ENCODE measurements at places on chromosomes 7 and 10.
A peak's percentile ranks its signal among the peaks of the same experiment; 100 is the strongest.

GRCh38 chr10:133258818-133259601 lies 17.7 kb downstream of the ADAM8 start:
- peak; percentile 81 for DNase-seq

- no peak for DNase-seq
Measured at GRCh38 chr10:63696205-63696604, 175.0 kb downstream of the REEP3 start.

DNA sequence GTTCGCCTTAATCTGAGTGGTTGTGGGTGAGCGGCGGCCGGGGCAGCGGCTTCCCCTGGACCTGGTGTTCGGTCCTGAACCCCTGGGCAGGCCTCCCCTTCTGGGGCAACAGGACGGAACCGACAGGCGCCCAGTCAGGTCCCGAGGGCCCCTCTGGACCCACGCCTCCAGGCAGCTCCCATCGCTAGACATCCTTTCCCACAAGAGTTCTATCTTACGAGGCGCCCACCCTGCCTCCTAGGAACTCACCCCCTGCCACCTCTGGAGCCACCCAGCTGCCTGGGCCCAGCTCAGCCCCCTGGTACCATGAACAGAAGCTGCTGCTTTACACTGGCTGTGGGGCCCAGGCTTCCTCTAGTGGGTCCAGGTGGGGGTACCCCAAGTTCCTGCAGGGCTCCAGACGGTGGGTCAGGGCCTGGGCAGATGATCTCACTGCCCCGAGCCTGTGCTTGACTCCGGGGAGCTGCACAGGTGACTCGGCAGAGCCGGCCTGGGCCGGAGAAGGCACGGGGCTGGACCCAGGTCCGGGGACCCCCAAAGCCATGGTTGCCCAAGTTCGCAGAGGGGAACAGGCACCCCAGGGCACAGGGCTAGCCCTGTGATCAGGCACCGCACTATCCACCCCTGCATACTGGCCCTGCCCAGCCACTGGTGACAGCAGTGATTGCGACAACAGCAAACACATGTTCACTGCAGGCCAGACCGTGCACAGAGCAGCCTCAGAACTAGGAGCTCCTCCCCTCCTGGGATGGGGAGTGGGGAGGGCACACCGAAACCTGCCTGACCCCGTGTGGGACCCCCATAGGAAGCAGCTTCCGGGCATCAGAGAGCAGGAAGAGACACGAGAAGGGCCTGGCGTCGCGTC lies 180.3 kb downstream of the ELFN1 start:
- no peak for DNase-seq

DNA sequence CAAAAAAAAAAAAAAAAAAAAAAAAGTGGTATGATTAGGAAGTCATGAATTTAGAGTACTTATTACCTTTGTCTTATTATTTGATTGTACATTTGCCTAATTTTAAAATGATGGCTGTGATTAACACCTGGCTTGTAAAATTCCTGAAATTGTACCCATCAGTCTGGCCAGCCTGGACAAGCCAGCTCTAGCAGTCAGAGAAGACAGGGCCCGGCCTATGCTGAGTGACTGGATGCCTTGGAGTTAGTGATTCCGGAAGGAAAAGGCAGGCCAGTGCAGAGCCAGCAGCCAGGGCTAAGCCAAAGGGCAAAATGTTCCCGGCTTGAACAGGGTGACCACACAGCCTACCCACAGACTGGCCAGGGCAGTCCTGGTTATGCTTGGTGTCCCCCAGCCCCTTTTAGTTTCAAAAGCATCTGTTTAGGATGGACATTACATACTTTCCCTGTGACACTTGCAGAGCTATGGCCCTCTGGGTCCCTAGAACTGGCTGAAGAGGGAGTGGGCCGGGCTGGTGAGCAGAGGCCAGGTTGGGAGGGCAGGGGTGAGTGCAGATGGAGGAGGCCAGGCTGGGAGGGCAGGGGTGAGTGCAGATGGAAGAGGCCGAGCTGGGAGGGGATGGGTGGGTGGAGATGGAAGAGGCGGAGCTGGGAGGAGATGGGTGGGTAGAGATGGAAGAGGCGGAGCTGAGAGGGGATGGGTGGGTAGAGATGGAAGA lies 61.7 kb downstream of the PROSER2 start:
- DNase-seq, result no peak

GRCh38 chr7:4784799-4785198 lies 9.4 kb downstream of the AP5Z1 start:
- no peak for DNase-seq

GRCh38 chr7:108455998-108456677 lies at the start of gene NRCAM:
Gene NRCAM (minus strand): TSS chr7:108456436. CDS start chr7:108240064, 216,372 bp downstream.
- DNase-seq, result no peak

DNA sequence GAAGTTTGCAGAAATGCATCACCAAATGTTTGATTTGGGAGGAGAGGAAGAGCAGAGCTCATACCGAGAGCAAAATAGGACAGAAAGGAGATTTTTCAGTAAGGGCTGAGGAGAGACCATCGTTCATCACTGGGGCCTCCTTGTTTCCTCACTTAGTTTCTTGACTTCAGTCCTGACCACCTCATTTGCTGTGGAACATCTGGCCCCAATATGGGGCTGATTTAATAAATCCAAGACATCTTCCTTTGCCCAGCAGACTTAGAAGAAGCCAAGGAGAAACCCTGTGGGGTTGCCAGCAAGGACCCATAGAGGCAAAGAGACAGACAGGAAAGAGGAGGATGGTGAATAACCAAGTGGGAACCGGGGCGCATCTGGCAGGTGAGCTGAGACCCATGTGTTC lies 60.4 kb downstream of the CHST3 start:
- no peak for DNase-seq

DNA sequence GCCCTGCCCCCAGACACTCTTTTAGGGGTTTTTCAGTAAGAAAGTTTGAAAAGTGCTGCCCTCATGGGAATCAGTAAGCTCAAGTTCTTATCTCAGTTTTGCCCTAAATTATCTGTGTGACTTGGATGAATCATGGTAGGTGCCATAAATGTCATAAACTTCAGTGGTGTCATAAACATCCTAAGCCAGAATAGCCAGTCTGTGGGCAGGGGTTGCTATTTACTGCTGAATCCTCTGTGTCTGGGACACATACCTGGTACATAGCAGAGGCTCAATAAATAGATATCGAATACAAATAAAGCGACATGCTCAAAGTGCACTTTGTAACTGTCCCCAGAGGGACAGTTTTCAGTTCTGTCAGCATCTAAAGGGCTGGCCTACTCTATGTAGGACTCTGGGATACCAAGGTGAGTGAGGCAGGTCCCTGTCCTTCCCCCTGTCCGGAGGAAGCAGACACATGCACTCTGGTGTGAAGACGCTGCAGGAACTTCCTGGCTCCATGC lies 502.1 kb downstream of the RPS24 start:
- no peak for DNase-seq

- DNase-seq, result no peak
Measured at GRCh38 chr7:158973941-158974785, 117.8 kb downstream of the DYNC2I1 start.

DNA sequence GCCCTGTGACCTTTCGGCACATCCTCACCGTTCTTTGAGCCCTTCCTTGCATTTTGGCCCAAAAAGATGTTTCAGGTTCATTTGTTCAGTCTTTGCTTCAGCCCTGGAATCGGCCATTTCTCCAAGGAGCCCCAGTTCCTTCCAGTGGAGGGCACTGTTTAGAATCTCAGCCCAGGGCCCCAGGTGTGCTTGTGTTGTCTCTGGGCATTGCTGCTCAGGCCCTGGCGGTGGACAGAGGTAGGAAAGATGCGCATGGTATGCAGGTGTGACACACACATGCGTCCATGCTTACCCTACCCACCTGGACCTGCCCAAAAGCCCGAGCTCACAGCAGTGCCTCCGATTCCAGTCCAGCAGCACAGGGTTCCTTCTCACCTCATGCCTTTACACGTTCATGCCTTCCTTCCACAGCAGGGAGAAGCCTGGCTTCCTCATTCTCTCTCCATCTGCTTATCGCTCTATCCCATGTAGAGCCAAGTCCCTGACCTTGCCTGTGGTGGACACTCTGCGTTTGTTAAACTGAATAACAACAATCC lies 70.6 kb downstream of the LHPP start:
- DNase-seq, result no peak

DNA sequence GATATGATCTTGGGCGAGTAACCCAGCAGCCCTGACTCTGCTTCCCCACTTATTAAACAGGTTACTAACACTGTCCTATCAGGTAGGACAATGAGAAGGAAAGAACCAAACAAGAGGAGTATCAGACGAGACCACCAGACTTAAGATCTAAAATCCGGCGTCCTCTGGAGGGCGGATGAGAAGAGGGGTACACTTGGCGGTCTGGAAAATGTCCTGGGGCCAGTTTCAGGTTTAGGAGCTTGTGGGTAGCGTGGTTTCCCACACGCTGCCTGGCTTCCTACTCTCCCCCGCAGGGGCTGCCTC lies 635 bp downstream of the ZNF32 start:
- no peak for DNase-seq

DNA sequence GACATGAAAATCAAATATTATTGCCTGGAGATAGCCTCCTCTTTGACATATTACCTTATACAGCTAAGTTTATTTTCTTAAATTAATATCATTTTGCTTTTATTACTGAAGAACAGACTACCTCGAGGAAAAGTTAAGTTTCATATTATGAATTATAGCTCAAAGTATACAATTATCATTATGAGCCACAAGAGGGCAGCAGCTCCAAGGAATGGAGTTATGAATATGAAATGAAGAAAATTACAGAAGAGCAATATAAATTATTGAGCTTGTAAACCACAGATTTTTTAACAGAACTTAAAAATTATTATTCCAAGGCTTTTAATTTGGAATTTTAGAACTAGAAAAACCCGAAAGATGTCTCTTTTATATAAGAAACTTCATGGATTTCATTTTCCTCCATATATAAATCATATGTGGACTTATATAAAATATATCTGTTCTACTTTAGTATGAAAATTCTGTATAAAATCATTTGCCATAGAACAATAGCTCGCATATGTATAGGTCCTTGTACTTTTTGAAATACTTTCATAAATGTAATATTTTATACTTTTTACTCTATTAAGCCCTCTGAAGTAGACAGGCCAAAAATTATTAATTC lies 40.1 kb downstream of the IQUB start:
- DNase-seq, result peak; percentile 5

- peak; percentile 34 for DNase-seq
Measured at GRCh38 chr7:41085244-41085643, 617.6 kb downstream of the INHBA start.

DNA sequence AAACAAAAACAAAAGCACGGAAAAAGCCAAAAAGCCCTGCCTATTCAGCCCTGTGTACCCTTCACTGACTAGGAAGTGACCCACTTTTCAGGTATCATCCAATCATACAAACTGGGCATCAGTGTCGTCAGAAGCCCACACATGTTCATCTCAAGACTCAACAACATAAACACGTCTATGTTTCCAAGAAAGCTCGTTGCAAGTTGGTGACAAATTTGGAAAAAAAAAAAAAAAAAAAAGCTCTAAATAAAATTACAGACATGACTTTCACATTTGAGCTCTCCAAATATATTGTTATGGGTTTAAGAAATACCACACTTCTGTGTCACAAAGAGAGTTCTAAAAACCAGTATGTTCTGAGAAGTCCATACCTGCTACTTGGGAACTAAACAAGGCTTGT lies 204.7 kb upstream of the KLF14 start:
- no peak for DNase-seq

GRCh38 chr10:7337431-7338171 lies 73.2 kb downstream of the SFMBT2 start:
- no peak for DNase-seq

- DNase-seq, result no peak
Measured at GRCh38 chr10:124494046-124494807, 32.6 kb downstream of the LHPP start.

DNA sequence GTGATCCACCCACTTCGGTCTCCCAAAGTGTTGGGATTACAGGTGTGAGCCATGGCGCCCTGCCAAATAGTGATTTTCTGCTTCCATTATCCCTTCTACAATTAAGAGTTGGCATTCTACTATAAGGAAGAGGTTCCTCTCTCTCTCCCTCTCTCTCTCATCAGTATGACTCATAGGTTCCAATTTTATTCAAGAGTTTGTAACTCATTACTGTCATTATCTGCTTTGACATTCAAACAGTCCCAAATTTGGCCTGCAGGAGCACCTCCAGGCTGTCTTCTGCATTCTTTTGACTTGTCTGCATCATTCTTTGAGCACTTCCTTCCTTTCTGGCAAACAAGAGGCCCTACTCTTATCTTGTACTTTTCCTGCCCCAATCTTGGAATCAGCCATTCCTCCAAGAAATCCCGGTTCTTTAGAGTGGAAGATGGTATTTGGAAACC lies 33.2 kb upstream of the CALU start:
- no peak for DNase-seq

DNA sequence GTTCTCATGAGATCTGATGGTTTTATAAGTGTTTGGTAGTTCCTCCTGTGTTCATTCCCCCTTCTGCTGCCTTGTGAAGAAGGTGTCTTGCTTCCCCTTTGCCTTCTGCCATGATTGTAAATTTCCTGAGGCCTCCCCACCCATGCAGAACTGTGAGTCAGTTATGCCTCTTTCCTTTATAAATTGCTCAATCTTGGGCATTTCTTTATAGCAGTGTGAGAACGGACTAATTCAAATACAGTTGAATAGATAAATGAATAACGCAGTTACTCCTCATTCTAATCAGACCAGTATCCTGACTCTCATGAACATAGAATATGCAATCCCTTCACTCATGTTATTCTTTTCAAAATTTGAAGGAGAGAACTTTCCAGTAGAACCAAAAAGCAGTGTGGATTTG lies 375.0 kb upstream of the FZD8 start:
- no peak for DNase-seq

- DNase-seq, result no peak
Measured at GRCh38 chr10:42783181-42783549, 570 bp downstream of the BMS1 start.

DNA sequence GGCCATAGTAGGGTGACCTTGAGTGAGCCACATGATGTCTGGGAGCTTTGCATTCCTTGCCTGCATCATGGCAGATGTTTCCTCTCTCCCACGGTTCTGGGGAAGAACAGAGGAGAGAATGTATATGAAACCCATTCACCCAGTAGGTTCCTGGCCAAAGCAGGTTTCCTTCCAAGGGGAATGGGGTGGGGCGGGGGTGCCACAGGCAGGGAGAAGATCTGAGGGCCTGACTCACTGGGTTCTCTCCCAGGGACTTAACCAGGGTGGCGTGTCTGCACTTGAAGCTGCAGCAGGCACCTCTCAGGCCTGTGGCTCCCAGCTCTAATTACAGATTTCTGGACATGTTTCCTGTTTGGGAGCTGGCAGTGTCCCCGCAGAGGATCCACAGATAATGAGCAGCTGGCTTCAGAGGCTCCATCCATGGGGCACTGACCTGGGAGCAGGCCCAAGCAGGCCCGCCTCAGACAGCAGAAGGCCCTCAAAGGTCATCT lies 50.2 kb upstream of the ZMIZ1 start:
- no peak for DNase-seq
